ENCODE measurements at places on chromosomes 6 and 20. TPM values are rescaled to one million over a fixed set of nuclear protein-coding genes. Genes with fewer than 3 reads are reported as not detected.
A peak's percentile ranks its signal among the peaks of the same experiment; 100 is the strongest.

The ADGRG6 gene
- not detected for polyA plus RNA-seq

DNA sequence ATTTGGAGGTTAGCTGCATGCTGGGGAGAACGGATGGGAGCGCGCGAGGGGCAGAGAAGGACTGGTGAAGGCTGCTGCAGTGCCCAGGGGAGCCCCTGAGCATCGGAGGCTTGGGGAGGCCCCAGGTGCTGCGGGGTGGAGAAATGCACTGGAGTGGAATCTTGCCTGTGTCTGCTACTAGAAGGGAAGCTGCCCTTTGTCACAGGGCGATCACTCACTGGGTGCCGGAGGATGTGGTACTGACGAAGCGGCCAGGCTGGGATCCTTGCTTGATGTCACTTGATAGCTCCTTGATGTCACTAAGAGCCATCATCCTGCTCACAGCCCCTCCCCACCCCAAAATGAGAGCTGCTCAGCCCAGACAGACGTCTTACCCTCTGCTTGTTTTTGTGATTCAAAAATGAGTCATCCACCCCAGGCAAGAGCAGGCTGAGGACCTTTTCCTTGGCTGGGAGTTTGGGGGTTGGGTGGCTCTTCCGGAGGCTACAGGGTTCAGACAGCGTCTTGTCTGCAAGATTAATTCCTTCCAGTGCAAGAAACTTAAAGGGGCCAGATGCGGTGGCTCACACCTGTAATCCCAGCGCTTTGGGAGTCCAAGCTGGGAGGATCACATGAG, 62.6 kb upstream of the PMEPA1 start:
- peak; percentile 16 for DNase-seq

DNA sequence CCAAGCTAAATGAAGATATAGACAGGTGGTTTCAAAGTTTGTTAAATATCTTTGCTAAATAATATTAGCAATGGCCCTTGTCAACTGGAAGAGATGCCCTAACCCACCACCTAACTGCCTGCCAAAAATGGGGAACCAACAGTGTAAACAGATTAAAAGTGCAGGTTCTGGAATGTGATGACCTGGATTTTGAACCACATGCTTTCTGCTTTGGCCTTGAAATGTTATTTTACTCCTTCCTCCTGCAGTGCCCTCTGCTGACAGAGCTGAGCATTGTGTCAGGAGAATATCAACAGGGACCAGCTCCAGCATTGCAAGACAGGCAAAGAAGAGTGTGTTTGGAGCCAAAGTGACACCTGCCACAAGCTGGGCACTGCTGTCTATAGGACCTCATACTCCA, 226.6 kb downstream of the MYLK4 start:
- no peak for DNase-seq

DNA sequence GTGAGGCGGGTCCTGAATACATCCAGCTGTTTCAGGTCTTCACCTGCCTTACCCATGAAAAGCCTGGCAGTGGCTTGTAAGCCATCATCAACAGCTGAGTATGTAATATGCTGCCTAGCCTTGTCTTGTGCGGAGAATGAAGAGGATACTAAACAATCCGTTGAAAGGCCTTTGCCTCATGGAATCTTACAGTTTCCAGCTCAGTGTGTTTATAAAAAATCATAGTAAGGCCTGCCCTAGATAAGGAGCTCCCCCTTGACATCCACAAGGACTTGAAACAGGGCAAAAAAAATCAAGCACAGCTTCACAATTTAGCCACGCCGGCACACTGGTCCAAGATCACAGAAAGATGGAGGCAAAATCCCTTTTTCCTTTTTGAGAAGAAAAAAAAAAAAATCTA, 115.7 kb downstream of the KIF16B start:
- DNase-seq = no peak

The KCNG1 gene
- polyA plus RNA-seq = not detected

DNA sequence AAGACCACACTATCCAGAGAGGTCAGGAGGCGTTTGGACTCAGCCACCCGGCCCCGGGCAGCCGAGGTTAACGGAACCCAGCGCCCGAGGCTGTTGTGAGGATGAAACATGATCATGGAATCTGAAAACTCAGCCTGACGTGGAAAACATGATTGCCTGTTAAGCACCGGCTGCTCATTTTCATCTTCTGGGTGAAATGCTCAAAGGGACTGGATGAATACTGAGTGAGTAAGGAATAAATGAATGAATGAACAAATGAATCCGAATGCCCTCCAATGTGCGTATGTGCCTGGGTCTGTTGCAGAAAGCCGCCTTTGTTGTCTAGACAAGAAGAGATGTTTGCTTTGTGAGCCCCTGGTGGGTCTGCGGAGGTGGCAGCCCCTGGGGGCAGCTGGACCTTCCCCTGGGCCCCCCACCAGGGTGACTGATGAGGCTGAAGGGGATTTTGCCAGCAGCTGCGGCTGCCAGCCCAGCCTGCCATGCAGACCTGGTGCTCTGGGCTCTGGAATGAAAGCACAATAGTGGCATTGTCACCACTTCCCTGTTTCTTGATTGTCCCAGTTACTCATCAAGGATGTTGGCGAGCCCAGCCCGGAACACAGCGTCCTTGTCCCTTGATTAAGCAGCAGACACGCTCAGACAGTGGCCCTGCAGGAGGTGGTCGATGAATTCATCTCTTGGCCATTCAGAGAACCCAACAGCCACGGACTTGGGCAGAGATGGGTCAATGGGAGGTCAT, 211.1 kb downstream of the ANKRD60 start:
- DNase-seq = no peak

- DNase-seq = no peak
Measured at GRCh38 chr6:52410979-52411378, 9.2 kb upstream of the EFHC1 start.

The VWA7 gene
- polyA plus RNA-seq = not detected

DNA sequence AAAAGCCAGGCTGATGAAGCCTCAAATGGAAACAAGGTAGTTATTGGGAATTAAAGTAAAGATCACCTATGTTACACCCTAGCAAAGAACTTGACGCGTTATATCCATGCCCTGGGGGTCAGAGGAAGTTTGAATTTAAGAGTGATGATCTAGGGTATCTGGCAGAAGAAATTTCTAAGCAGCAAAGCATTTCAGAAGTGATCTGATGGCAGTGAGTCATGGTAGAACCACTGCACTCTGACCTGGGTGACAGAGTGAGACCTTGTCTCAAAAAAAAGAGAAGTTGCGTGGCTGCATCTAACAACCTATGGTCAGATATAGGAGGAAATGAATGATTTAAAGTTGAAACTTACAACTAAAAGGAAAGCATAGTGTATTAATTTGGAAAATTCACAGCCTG, 45.2 kb downstream of the SCP2D1 start:
- no peak for DNase-seq

GRCh38 chr6:82914511-82914910, 151.1 kb downstream of the UBE3D start:
- no peak for DNase-seq

- no peak for DNase-seq
Measured at GRCh38 chr20:31875671-31876070, 5.2 kb downstream of the TTLL9 start.

DNA sequence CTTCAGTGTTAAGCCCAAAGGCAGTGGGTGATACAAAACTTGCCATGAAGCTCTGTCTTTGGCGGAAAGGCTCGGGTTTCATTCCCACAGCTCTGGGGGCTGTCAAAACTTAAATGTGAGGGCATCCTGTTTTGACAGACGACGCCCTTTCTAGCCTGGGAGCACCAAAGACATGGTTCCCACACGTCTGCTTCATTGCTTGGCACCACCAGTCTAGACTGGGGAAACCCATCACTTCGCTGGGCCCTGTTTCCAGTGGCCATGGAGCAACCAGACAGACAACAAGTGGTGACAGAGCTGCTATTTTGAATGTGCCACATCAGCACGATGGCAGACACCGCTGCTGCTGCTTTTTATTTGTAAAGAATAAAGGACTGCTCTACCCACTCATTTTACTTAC, 127.5 kb downstream of the SASH1 start:
- DNase-seq = no peak

GRCh38 chr6:22095836-22096235, 201.0 kb downstream of the PRL start:
- no peak for DNase-seq

The NPEPL1 gene
- 6.2 TPM for polyA plus RNA-seq

- no peak for DNase-seq
Measured at GRCh38 chr6:127069659-127070279, 48.7 kb upstream of the RSPO3 start.

The FNDC11 gene
- 0.90 TPM for polyA plus RNA-seq

The IL17F gene
- polyA plus RNA-seq = not detected

The DLK2 gene
- polyA plus RNA-seq = 1.0 TPM

DNA sequence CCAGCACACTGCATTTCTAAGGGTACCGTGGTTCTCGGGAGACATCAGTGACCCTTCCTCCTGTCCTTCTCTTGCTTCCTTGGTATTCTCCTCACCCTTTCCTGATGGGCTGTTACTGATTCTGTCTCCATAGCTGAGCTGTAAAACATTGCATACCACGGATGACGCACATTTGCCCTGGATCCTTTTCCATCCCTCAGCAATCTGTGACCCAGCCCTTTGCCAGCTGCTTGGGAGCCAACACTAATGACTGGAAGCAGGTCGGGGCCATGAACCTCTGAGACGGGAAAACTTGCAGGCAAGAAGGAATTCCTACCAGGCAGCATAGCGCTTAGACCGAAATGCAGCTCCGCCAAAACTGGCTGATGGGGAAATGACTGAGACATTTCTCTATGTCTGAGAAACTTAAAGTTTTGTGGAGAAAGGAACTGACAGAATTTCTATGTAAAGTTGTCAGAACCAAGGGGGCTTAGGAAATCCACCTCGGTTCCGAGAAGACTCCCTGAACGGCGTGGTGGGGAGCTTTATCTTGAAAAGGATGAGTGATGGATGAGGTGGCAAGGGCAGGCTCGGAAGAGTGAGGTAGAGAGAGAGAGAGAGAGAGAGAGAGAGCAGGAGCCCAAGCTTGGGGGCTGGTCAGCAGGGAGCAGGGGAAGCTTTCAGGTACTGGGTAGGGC, 19.2 kb downstream of the TUBB2B start:
- no peak for DNase-seq

The OR2B6 gene
- polyA plus RNA-seq = not detected

- DNase-seq = no peak
Measured at GRCh38 chr6:15616261-15616660, 46.6 kb downstream of the DTNBP1 start.

DNA sequence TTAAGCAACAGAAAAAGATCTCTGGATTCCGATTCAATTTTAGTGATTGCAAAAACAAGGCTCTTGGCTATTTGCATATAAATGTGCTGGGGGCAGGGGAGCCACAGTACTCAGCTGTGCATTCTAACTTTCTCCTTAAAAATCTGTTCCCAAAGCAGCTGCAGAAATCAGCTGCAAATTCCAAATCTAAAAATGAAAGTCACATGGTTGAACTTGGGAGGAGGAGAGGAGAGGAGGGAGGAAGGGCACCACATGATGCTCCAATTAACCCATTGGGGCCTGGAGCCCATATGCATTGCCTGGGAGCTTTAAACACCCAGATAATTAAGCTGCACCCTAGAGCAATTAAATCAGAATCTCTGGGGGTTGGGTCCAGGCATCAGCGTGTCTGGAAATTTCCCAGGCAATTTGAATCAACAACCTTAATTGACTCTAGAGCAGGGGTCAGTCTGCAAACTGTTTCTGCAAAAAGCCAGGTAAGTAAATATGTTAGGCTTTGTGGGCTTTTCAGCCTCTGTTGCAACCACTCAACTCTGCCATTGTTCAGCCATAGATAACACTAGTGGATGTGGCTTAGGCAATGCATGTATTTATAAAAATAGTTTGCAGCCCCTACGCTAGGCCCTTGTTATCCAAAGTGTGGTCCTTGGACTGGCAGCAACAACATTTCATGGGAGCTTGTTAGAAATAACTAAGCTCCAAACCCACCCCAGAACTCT, 508.1 kb downstream of the KIF16B start:
- DNase-seq = no peak

DNA sequence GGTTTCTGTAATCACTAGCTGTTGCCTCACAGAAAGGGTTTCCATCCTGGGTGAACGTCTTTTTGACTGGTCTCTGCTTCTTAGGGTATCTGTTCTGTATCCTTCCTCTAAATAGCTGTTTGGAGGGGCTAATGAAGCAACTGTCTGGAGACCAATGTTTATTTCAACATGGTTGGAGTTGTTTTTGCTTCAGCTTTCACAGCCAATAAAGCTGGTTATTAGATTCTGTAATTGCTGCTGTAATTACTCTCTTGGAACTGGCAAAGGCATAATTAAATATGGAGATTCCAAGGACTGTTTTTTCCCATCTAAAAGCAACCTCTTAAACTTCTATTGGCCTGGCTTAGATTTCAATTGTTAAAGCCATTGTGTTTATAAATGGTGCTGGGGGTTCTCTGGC, 31.9 kb downstream of the CHMP4B start:
- no peak for DNase-seq

The GNMT gene
- not detected for polyA plus RNA-seq
